Transverse colon (tissue), 4 donors: ENCODE measurements at places on chromosomes 1 and 21.

DNA sequence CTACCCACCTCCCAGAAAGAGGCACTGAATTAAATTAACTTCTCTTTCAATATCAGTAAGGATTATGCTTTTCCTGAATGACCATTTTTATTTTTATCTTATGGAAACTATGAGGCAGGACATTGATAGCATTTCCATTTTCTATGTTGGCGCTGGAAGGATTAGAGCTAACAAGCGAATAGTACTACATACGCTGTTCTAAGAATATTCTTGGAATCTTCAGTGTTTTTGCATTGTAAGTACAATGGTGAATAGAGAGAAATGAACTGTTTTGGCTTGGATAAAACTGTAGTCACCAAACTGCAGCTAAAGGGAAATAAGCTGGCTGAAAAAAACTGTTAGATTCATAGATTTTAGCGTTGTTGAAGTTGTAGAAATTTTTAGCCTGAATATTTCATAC lies 779.0 kb upstream of the ADGRL4 start:
- no peak for DNase-seq

DNA sequence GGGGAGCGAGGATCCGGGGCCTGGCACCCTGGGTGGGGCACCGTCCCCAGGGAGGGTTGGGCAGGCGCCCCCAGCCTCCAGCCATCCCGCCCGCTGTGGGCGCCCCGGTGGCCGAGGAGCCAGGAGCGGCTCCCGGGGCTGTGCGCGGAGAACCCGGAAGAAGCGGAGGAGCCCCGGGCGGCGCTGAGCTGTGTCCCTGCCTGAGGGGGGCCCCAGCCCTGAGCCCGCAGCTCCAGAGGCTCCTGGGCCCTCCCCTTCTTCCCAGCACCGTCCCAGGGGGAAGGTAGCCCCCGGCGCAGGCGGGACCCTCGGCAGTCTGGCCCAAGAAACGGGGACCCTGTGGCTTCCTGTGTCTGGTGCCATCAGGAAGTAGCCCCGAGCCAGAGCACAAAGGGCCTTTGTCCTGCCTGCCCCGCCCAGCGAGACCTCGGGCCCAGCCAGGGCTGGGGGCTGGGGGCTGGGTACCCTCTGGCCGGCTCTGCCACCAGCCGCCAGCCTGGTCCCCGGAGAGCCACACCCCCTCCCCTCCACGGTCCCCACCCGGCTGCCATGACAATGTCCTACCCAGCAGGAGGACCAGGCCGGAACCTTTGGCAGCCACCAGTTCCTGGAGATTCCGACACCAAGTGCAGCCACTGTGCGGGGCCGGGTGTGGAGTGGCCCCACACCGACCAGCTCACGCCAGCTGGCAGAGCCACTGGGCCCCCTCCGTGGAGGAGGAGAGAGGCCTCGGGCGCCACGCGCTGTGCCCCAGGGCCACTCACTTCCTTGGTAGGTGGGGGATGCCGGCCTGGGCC lies 15.6 kb upstream of the TTLL10 start:
- peak; percentile 86 for DNase-seq

DNA sequence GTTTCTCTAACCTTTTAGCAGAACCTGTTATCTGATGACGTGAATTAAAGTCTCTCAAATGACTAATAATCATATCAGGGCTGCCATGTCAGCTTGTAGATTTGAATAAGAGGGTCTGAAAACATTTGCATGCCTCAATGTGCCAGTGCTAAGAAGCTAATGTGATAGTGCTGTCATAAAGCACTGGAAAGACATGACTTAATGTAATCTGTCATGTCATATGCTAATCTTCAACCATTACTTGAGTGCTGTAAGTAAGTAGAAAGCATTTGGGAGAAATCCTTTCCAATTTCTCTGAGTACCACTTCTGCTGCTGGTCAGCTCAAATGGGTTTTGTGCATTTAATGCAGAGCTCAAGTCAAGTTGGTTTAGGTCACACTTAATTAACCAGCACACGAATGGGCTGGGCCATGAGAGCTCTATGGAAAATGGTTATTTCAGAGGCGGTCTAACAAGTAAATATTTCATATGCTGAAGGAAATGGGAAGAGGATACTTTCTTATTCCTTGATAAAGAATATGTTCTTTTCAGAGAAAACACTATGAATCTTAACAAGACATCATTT lies 609.2 kb downstream of the LMO4 start:
- no peak for DNase-seq

DNA sequence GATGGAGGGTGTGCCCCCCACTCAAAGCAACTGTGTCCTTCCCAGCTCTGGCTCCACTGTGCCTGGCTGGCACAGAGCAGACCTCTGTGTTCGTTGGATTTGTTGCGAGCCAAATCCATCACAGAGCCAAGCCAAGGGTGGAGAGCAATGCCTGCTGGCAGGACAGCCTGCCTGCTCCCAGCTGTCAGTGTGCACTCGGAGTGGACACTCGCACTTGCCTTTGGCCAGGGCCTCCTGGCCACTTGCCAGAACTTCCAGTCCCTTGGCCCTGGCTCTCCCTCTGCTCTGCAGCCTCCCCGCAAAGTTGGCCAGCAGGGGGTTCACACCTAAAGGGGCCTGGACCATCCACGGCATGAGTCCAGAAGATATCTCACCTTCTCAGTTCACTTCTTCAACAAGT lies 16.4 kb downstream of the HEYL start:
- DNase-seq = no peak

DNA sequence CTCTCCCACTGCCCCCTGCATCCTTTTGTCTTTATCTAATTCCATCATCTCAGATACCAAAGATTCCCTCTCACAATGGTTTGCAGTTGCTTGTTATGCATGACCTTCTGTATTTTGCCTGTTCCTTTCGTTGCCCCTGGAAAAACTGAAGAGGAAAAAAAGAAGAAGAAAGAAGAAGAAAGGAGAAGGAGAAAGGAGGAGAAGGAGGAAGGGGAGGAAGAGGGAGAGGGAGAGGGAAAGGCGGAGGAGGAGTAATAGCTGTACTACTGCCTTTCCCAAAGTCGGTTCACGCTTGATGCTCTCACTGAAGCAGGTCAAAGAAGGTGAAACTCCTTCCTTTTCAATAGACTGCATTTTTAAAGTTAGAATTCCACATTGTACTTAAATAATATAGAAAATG lies 513.8 kb downstream of the PTPRC start:
- no peak for DNase-seq

GRCh38 chr1:16181887-16182719 lies 26.2 kb upstream of the EPHA2 start:
- peak; percentile 84 for DNase-seq

DNA sequence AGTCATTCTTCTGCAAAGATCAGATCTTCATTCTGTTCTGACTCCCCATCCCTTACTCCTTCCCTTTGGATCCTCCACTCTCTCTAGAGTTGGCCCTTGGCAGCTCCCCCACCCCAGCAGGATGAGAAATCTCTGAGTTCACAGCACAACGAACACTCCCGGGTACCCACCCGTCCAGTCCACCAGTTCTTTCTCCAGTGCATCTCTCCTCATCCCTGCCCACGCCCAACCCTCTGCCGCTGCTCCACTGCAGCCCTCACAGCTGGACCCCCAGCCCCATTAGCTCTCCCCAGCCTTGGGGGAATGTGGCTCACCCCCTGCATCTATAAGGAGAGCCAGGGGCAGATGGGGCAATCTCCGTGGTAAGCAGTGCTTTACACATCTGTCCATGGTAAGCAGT lies 125.7 kb downstream of the MATN1 start:
- DNase-seq = no peak

- no peak for DNase-seq
Observed at GRCh38 chr1:53420341-53420740, 38.9 kb upstream of the DMRTB1 start.

GRCh38 chr1:111743679-111744101 lies 4.5 kb upstream of the INKA2 start:
- no peak for DNase-seq

- DNase-seq = no peak
Observed at GRCh38 chr1:54403405-54403804, 2.8 kb downstream of the SSBP3 start.

GRCh38 chr1:216186141-216186540 lies 237.1 kb downstream of the USH2A start:
- no peak for DNase-seq
